CD4-positive, alpha-beta T cell treated with Interleukin-6 at 100 ng/mL for 8 hours (primary cell): ENCODE measurements at places on chromosomes 2 and 18.

DNA sequence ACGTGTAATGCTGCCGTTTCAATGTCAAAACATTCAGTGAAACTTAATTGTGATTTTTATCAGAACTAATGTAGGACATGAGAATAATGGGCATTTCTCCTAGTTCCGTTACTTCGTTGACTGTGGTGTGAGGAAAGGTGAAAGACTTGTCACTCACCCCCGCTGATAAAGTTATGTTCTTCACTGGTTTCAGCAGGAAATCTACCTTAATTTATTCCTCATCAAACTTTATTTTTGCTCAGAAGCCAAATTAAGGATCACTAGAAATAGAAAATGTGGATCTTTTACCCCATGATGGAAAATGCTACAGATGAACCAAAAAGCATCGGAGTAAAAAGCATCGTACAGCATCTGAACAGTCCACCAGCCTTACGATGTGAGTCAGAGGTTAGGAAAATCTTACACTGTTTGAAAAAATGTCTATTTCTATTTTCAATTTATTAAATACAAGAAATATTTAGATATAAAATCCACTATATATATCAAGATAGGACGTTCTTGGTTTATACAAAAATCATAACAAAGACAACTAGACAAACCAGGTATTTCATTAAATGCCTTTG is 1.0 kb upstream of the ROCK1 start:
- no peak for DNase-seq

DNA sequence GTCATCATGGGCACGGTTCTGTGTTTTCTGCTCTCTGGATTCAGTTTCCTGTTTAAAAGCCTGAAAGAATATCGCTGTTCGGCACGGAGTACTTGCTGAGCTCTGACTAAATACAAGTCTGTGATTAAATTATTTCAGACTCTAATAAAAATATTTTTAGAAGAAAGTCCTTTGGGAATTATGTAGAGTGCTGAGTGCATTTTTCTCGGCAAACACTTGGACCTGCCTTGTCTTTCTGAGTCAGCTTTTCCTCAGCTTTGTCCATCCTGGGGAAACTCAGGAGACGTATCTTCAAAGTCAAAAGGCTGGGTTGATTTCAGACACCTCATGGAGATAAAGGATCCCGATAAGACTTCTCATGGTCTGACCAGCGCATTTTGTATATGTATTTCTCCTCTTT is 45.9 kb downstream of the IL1R2 start:
- DNase-seq = no peak

- no peak for DNase-seq
These were observed 258.8 kb downstream of the GBX2 start for GRCh38 chr2:235909358-235909757.

DNA sequence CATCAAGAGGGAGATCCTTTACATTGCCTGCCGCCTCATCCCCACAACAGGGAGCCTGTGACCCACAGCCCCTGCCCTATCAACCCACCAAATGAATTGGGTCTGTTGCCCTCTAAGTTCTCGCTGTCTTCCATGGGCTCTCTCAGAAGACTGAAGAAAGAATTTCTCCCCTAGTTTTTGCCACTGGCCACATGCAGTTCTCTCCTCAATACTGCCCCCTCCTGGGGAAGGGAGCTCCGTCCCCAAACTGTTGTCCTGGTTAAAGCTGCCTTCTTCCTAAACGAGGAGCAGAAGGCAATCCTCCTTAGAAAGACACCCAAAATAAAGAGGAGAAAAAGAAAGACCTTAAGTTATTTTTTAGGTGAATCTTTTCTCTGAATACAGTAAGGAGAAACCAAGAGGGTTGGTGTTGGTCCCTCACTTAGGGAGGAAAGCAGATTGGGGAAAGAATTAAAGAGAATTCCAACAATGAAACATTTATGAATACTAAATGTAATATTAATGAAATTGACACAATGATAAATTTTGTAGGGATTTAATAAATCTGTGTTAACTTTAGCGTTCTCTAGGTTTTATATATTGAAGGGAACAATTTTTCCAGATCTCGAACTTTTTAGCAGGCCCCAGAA is 31.1 kb upstream of the SATB2 start:
- peak; percentile 12 for DNase-seq

- no peak for DNase-seq
These were observed 105.4 kb downstream of the ETAA1 start for GRCh38 chr2:67502346-67503065.

GRCh38 chr2:129975016-129975774 is 4.3 kb upstream of the RAB6C start:
- DNase-seq = no peak

DNA sequence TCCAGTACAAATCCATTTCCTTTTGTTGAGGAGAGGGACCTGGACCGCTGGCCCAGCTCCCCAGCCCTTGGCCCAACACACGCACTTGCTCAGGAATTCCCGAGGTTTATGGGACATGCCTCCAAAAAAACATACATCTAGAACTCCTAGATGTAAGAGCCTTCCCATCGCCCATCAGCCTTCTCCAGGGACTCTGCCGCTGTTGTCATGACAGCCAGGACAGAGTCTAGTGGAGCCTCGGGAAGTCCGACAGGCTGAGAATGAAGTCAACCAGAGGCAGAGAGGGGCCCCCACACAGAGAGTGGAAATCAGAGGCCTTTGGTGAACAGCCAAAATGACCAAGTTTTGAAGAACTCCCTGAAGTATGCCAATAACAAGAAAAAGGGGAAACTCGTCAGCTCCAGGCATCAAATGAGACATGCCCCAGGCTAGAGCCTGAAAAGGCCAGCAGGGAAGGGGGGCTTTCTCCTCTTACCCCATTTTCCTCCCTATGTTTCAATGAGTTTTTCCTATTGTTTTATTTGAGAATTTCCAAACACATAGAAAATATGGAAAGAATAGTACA is 43.2 kb upstream of the CAB39 start:
- DNase-seq = no peak

DNA sequence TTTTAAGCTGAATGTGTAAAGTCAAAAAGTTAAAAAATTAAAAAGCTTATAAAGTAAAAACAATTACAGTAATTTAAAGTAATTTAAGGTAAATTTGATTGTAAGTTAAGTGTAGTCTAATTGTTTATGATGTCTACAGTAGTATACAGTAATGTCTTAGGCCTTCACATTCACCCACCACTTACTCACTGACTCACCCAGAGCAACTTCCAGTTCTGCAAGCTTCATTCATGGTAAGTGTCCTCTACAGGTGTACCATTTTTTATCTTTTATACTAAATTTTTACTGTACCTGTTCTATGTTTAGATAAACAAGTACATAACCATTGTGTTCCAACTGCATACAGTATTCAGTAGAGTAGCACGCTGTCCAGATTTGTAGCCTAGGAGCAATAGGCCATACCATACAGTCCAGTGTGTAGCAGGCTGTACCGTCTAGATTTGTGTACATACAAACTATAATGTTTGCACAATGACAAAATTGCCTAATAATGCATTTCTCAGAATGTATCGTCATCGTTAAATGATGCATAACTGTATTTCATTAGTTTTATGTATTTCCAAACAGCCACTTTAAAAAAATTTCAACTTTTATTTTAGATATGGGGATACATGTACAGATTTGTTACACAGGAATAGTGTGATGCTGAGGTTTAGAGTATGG is 319.3 kb downstream of the DYSF start:
- no peak for DNase-seq

DNA sequence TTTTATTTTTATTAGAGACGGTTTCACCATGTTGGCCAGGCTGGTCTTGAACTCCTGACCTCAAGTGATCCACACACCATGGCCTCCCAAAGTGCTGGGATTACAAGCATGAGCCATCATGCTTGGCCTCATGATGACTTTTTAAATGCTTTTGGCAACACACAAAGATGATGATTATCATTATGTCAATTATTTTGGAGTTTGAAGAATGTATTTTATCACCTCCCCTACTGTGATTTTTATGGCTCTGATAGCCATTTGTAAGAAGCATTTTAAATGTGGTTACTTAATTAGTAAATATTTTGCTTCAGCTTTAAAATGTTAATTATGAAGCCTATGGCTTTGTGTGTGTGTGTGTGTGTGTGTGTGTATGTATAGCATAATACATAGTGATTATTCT is 45.1 kb upstream of the RAB27B start:
- no peak for DNase-seq

DNA sequence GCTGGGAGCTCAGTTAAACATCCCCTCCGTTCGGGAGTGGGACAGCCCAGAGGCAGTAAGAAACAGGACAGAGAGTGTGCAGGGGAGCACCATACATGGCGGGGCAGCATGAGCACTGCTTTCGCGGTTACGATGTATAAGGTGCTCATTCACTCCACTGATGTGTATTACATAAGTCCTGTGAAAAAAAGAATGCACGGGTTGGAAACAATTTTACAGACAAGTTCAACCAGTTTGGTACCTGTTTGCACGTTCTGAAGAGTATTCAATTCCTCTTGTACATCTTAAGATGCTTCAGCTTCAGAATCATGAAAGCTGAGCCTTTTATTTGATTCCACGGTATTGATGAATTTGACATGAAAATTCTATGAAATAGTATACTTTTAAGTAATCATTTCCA is 97.8 kb upstream of the NETO1 start:
- DNase-seq = no peak

DNA sequence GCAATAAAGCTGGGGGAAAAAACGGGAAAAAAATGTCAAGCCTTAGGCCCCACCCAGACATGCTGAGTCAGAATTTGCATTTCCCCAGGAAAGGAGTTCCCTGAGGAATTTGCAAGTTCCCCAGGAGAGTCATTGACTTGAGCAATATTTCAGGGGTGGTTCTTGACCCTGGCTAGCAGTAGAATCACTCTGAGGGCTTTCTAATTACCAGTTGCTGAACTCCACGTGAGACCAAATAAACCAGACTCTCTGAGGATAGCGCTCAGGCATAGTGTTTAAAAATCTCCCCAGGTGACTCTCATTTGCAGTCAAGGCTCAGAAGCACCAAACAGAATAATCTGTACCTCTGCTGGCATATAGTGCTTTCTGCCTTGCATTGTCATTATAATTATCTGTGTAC is 48.7 kb downstream of the C1QL2 start:
- DNase-seq = no peak

DNA sequence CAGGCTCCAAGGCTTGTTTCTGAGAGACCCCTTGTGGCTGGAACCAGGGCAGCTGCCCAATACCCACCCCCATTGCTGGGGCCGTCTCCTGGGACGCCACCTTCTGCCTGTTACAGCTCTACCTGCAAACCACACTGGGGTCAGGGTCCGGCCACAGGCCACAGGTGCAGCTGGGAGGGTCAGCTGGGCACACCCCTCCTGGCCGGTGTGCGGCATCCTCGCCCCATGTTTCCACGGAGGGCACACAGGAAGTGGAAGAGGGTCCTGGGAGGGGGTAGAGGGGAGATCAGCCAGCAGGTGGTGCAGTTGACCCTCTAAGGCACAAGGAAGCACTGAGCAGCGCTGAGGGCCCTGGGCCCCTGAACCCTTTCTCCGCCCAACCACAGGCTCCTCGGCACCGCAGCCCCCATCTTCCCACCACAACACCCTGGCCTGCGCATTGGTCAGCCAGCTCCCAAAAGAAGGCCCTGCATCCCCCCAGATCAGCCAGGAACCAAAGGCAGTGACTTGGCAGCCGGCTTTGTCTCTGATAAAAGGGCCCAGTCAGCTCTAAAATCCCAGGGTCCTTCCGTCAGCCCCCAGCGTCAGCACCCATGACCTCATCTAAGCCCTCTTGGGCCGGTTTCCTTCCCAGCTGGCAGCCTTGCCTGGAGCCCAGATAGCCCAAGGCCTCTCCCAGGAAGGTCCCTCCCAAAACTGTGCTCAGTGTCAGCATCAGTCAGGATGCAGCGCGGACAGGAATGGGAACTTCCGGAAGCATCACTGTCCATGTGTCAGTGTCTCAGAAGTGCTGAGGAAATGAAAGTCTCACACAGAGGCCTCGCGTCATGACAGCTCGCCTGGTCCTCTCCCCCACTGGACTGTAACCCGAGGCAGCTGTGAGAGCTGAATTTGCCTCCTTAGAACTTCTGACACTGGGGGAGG is 1.7 kb downstream of the ERFE start:
- no peak for DNase-seq

DNA sequence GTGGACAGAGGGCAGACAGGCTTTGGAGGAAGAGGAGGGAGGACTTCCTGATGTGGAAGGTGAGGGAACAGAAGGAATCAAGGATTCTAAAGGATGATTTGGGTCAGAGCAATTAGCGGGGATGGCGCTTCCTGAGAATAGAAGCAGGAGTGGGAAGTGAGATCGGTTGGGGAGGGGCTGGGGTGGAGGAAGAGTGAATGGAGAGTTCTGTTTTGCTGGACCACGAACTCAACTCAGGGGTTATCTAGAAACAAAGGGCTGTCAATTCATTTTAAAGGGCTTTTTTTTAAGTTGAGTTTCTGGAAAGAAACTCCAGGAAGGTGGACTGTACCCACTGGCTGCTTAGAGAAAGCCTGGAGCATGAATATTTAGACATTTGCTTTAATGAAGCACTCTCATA is 54.9 kb downstream of the BCL2L11 start:
- no peak for DNase-seq

GRCh38 chr18:13725566-13726231 is 659 bp downstream of the FAM210A start:
- DNase-seq = peak; percentile 2

DNA sequence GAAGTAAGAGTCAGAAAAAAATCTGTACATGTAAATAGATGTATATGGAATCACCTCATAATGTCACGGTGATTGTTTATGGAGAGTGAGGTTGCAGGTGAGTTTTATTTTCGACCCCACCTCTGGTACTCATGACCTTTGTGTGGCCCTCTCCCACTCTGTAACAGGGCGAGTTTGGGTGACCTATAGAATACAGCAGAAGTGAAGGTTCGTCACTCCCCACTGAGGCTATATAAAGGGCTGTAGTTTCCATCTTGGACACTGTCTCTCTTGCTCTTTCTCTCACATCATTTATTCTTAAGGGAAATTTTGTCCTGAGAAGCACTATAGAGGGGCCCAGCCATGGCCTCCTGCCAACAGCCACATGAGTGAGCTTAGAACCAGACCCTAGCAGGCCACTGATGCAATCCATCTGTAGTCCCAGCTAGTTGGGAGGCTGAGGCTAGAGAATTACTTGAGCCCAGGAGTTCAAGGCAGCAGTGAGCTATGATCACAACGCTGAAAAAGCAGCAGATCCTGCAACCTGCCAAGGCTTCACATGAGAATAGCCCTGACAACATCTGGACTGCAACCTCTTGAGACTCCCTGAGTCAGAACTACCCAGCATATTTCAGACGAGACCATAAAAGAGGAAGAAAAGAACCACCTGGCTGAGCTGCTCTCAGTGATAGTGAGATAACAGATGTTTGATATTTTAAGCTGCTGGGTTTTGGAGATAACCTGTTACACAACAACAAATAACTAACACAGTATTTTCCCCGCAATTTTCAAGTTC is 74.3 kb upstream of the SLC1A4 start:
- DNase-seq = no peak

GRCh38 chr2:33047939-33048338 is 101.2 kb downstream of the LTBP1 start:
- no peak for DNase-seq
